ENCODE measurements at places on chromosomes 11 and 22.
A peak's percentile ranks its signal among the peaks of the same experiment; 100 is the strongest.

DNA sequence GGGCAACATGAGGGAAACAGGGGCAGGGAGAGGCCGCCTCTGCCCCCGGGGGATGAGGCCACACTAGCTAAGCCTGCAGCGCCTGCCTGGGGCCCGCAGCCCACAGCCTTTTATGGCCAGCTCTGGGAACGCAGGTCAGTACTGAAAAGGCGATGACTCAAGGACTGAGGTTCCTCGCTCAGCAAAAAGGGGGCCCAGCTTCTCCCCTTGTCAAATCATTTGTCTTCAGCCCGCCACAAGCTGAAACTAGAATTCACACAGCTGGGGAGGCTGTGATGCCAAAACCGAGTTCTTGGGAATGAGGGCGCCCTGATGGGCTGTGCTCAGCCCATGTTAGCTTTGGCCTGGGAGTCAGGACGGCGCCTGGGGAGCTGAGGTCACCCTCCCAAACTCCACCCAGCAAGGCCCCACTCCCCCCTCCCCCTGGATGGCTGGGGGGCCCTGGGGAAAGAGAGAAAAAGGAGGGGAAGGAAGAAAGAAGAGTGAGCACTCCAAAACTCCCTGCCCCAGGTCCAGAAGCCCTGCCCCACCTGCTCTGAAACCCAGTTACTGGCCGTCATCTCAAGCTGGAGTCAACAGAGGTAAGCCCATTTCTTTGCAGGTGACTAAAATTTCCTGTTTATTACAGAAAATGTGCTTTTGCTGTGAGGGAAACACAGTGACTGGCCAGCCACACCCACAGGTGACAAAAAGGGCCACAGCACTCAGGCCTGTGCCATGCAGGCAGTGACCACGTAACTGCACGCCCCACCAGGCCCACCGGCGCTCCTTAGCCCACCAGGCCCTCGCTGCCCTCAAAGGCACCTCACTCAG is 13.7 kb downstream of the EHD1 start:
- DNase-seq = no peak

DNA sequence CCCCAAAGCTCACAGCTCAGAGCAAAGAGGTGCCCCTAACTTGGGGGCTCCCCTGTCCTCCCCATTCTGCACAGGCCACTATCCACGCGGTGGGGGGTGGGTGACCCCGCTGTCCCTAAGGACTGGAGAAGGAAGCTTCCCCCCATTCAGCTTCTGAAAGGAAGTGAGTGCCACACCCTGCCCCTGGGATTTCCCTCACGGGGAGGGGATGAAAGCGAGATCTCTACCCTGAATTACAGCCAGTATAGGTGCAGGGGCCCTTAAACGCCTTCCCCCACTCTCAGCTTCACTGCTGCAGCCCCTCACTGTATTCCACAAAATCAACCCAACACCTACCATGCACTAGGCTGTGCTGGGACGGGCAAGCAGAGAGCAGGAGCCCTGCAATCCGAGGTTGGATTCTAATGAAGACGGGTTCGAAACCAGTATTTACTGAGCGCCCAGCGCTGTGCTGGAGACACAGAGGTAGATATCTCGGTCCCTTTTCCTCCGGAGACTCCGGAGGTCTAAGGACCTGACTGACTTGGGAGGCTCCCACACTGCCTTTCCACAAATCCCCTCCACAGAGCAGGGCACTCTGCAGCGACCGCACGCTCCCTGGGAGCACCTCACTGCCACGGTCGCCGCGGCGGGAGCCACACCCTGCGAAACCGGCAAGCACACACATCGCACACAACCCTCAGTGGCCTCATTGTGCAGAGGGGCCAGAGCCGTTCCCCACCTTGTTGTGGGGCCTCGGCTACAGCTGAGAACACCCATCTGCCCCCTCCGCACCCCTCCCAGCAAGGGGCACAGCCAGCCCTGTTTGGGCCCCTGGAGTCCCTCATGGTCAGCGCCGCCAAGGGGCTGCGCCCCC is 1.8 kb downstream of the AHNAK start:
- no peak for DNase-seq

- no peak for DNase-seq
Measured at GRCh38 chr11:118948000-118948399, 8.1 kb upstream of the UPK2 start.

DNA sequence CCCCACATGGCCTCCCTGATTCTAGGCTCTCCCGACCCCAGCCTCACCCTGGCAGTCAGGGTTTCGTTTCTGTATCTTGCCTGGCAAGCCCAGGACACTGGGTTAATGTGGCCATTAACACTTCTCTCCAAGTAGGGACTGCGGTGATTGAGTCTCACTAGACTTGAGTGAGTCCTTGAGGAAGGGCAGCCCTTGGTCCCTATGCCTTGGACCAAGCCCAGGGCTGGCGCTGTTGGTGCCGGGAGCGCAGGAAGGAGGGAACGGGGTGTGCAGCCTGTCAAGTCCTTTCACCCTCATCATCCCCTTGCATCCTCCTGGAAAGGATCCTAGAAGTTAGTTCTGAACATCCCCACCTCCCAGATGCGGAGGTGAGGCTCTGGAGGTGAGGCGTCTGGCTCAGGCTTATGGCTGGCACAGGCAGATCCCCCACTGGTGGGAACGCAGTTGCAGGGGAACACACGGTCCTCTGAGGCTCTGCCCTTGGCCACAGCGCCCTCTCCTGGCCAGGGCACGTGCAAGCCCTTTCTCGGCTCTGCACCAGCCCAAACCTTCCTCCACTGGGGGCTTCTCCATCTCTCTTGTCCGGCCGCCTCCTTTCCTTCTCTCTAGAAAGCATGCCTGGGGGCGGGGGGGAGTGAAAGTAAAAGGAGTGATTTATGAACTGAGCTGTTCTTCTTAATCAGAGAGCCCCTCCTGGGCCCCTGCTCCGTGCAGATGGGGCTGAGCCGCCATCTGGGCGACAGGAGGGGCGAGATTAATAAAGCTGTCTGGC is 56.7 kb downstream of the TP53I11 start:
- DNase-seq = peak; percentile 12

DNA sequence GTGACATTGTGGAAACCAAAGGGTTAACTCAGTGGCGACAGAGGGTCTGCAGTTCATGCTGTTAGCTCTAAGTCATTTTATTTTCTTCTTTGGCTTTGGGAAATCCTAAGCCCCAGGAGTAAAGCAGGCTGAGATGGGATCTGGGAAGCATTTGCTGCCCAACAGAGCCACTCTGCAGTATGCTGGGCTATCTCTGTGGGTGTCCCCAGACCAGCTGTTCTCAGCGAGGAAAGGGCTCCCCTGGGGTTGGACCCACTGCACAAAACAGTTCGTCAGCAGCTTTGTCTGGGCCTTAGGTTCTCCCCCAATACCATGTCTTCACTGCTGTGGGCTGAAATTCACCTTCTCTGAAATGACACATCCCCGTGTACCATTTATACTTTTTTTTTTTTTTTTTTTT is 34.0 kb downstream of the KREMEN1 start:
- DNase-seq = no peak

DNA sequence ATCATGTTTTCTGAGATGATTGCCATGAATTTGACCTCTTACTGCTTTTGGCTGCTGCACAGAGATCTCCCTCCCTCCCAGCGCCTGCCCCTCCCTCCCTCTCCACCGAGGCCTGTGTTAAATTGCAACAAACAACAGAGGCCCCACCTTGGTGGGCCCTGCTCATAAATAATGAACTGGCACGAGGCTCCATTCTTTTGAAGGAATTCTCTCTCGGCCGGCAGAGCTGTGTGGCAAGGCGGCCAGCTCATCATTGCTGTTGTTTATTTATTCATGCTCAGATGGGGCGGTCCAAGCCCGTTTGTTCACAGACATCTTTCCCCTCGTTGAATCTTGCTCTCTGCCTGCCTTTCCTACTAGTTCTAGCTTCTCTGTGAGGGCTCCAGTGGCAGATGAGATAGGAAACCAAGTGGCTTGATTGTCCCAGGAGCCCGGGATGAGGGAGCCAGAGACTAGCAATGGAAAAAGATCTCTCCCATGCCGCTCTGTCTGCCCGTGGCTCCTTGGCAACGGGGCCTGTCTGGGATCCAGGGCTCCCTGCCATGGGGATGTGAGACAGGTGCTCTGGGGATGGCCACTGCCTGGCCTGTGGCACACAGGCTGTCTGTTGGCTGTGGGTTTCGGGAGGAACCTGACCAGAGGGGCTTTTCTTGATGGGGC is 192.6 kb downstream of the DSCAML1 start:
- no peak for DNase-seq

GRCh38 chr11:128365044-128365443 is 222.3 kb downstream of the ETS1 start:
- peak; percentile 70 for DNase-seq

- no peak for DNase-seq
Measured at GRCh38 chr11:9263840-9264315, 1.3 kb downstream of the DENND5A start.

- no peak for DNase-seq
Measured at GRCh38 chr22:35918456-35918855, 110.2 kb downstream of the RBFOX2 start.

GRCh38 chr11:10694486-10695239 is 1.1 kb upstream of the IRAG1 start:
- no peak for DNase-seq

DNA sequence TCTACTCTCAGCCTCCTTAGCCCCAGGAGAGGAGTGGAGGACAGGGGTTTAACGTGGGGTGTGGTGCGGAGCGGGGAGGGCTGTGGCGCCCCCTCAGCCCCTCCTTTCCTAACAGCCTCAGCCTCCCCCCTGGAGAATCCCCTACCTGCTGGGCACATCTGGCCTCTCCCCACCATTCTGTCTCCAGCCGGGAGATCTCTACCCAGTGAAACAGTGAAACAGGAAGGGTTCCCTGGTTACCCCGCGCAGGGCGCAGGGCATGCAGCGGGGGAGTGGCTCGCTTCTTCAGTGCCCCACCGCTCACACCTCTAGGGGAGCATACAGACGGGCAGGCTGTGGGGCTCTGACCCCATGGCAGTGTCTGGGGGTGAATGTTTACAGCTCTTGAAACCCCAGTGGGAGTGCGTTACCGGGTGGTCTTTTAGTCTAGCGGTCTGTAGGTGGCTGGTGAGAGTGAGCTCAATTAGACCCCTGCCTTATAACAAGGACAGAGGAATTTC is 54.7 kb upstream of the CCDC188 start:
- no peak for DNase-seq

DNA sequence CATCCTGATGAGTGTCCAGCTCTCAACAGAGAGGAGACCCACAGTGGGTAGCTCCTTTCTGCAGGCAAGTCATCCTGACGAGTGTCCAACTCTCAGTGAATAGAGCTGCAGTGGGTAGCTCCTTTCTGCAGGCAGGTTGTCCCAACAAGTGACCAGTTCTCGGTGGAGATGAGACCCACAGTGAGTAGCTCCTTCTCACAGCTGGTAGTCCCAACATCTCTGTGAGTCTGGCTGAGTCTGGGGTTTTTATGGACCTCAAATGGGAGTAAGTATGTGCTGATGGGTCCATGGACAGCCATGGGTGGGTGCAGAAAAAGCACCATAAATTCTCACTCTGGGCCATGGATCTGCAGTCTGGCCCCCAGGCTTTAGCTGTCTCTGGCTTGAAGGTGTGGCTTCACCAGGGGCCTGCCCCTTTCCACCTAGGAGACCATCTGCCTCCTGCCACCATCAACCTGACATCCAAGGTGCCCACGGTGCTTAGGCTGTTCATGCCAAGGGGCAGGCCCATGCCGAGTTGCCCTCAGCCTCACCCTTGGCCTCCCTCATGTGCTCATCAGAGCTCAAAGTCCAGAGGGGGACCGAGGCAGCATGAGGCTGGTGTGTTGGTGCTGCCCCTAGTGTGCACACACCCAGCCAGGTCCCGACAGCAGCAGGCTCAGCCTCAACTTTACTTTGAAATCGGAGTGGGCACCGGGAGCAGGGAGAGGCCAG is 15.3 kb downstream of the NPAT start:
- no peak for DNase-seq

GRCh38 chr11:85165819-85166218 is 461.3 kb downstream of the DLG2 start:
- DNase-seq = no peak

- no peak for DNase-seq
Measured at GRCh38 chr22:46033256-46034200, 56.6 kb upstream of the WNT7B start.

GRCh38 chr22:22798716-22799115 is 88.9 kb upstream of the IGLL5 start:
- DNase-seq = no peak

GRCh38 chr11:103164093-103164796 is 55.0 kb downstream of the DYNC2H1 start:
- no peak for DNase-seq

DNA sequence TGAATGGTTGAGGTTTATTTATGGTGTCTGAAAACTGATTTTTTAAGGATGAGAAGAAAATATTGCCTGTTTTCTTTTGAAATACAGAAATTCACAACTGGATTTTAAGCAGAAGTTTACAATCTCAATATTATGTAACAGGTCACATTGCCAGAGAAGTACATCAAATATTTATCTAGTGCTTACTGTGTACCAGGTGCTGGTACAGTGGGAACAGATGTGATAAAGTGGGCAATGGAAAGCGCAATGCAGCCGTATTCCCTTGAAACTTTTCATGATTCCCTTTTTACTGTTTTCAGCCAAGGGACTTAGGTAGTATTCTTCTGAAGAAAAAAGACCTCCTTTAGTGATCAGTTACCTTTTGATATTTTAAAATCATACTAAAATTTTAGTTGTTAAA is 49.6 kb downstream of the TTC17 start:
- DNase-seq = no peak

DNA sequence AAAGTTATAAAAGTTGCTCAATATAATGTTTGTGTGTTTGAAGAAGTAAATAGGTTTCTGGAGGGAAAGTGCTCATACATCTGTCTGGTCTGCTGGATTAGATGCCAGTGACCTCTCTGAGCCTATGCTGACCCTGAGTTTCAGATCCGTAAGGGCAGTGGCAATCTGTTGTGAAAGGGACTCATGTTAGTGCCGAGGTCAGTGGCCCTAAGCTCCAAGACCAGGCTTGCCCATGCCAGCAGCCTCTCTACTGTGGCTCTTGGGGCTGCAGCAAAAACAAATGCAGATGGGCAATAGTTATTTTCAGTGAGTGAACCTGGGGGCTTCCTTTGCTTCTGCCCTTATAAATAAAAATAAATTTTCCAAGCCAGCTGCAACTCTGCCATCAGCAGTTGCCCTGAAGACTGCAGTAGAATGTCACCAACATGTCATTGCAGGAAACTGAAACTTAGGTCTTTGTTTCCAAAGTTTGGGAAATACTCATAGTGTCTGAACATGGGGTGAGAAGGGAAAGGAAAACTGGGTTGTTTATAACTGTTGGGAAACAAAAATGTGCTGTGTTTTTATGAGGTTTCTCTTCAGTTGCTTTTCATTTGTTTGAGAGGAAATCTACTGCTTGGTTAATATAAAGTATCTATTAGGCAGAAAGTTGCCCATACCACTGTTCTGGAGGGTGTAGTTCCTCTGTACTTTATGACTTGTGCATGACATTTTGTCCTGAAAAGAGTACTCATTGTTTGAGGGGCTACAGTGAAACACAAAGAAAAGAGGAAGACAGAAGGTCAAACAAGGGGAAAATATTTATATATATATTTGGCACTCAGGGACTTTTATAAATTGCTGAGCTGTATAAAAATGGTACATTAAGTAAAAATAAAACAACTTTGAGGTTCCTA is 9.5 kb upstream of the MS4A4E start:
- no peak for DNase-seq

DNA sequence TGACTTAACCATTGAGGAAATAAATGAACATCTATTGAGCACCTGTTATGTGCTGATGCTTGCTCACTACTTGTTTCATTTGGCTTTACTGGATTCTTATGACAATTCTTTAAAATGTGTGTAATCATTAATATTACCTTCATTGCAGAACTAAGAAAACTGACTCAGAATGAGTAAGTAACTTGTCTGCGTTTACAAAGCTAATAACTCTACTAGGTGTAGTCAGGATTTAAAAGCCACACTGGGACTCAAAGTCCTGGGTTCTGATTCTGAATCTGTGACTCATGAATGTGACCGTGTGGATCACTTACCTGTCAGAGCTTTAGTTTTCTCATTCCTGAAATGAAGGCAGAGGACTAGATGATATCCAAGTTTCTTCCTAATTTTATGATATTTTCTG is 23.4 kb upstream of the KIRREL3 start:
- DNase-seq = no peak
